GM23248 (cell line): ENCODE measurements at places on chromosomes 7 and 10. TPM values are rescaled to one million over a fixed set of nuclear protein-coding genes. Genes with fewer than 3 reads are reported as not detected.

Gene TSPAN33
- polyA plus RNA-seq = not detected in 2 replicates

Gene CARD11
- not detected in 2 replicates for polyA plus RNA-seq

Gene PPP1R17
- polyA plus RNA-seq = 0.20 and 0.29 TPM in 2 replicates

GRCh38 chr10:78929541-78929940 lies 139.2 kb upstream of the ZMIZ1 start:
- no peak overlapping the region for H3K27ac ChIP-seq
- no peaks in the 10 kb centered on the region for H3K27me3 ChIP-seq
- no peaks in the 10 kb centered on the region for H3K36me3 ChIP-seq

GRCh38 chr10:99872367-99873162 lies 90.1 kb downstream of the ABCC2 start:
- DNase-seq = peak; percentile 42
- H3K27me3 ChIP-seq = no peaks in the 10 kb centered on the region
- no peak overlapping the region for H3K27ac ChIP-seq
- no peak overlapping the region for H3K4me3 ChIP-seq
- peaks cover 30% of the 10 kb centered on the region for H3K36me3 ChIP-seq
- H3K4me1 ChIP-seq = no peaks in the 10 kb centered on the region

- no peak overlapping the region for H3K27ac ChIP-seq
- no peaks in the 10 kb centered on the region for H3K4me1 ChIP-seq
- H3K4me3 ChIP-seq = no peak overlapping the region
- no peaks in the 10 kb centered on the region for H3K36me3 ChIP-seq
- no peak for DNase-seq
Observed at GRCh38 chr7:10672186-10672585, 301.5 kb upstream of the PHF14 start.

DNA sequence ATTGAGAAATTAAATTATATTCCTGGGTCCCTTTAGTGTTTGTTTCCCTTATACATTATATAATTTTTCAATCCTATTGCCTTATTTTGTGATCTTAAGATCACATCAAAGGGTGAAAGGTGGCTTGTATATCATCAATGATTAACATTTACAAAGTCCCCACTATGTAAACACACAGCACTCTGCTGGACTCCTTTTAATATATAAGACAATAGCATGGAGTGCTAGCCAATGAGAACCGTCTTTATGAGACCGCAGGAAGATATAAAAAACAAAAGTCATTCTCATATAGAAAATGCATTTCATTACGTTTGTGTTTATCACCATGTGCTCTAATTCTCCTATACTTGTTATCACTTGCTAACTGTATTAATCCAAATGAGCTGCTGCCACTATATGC lies 108.5 kb downstream of the HOXA1 start:
- DNase-seq = no peak
- no peaks in the 10 kb centered on the region for H3K4me1 ChIP-seq
- H3K27ac ChIP-seq = no peak overlapping the region
- no peaks in the 10 kb centered on the region for H3K36me3 ChIP-seq
- no peak overlapping the region for H3K4me3 ChIP-seq

DNA sequence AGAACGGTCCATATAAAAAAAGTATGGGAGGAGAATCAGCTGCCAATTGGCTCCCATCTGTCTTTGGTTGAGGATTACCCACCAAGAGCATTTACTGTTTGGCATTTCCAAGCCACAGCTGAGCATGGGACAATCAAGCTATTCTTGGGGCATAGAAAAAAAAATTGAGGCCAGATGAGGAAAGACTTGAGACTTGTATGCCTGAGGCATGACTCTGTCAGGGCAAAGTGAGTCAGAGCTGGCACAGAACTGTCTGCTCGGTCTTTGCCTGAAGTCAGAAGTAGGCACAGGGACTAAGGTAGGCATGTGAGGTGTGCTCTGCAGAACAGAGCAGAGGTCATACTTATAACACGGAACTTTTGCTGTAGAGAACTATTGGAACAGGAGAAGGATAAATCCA lies 126.5 kb upstream of the CHRM2 start:
- H3K4me3 ChIP-seq = no peak overlapping the region
- peak; percentile 57 for DNase-seq
- no peak overlapping the region for H3K27ac ChIP-seq
- H3K27me3 ChIP-seq = peaks cover 8% of the 10 kb centered on the region; the same call in 1 of the 2 replicates
- no peaks in the 10 kb centered on the region for H3K36me3 ChIP-seq

- peaks cover 33% of the 10 kb centered on the region for H3K4me1 ChIP-seq
- H3K27me3 ChIP-seq = no peaks in the 10 kb centered on the region
- peak; percentile 35 for DNase-seq
- no peak overlapping the region for H3K4me3 ChIP-seq
Observed at GRCh38 chr7:127792528-127793342, 140.7 kb downstream of the SND1 start.
